Thyroid gland (tissue), 4 donors: ENCODE measurements at places on chromosomes 6 and 20. TPM values are rescaled to one million over a fixed set of nuclear protein-coding genes. Genes with fewer than 3 reads are reported as not detected.

DNA sequence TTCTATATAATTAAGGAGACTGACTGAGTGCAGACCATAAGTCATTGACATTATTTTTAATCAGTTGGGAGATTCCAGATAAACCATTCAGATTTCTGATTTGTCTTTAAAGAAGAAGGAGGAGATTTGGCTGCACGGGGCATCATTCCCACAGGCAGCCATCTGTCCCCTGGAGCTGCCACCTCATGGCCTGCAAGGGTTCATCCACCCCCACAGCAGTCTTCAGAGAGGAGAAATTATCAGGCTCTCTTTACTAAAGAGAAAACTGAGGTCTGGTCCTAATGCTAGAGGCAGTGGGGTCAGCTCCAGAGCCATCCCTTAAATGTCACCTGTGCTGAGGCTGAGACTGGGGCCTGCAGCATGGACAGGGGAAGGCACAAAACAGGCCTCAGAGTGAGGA, 501.3 kb upstream of the SULF2 start:
- DNase-seq, result no peak
- H3K27ac ChIP-seq, result peak overlapping the region; percentile 4
- H3K4me3 ChIP-seq, result no peak overlapping the region
- no peaks in the 10 kb centered on the region for H3K4me1 ChIP-seq

DNA sequence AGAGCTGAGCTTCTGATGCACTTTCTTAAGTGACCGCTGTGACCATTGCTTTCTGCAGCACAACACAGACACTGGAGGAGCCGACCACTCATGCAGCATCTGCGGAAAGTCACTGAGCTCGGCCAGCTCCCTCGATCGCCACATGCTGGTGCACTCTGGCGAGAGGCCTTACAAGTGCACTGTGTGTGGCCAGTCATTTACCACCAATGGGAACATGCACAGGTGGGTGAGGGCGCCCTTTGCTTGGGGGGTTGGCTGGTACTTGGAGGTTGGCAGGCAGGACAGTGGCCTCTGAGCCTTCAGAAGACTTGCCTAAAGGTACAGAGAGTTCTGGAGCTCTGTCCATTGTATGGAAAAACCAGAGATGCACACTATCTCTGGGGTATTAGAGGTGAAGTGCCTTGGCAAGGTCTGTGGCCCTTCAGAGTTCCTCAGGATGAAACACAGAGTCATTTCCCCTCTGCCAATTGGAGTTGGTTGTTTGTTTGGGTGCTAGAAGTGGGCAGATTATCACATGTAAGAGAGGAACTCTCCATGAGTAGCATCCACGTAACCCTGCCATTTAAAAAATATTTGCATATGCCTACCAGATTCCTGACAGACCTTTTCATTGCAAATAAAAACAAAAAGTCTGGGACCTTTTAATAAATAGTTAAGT, 81.5 kb downstream of the RREB1 start:
- peak; percentile 79 for DNase-seq
- peak overlapping the region; percentile 66 for H3K27ac ChIP-seq
- H3K27me3 ChIP-seq, result no peaks in the 10 kb centered on the region
- peaks cover 8% of the 10 kb centered on the region for H3K36me3 ChIP-seq
- no peaks in the 10 kb centered on the region for H3K4me1 ChIP-seq

GRCh38 chr20:21262812-21263211, 40.3 kb upstream of the XRN2 start:
- H3K36me3 ChIP-seq, result no peaks in the 10 kb centered on the region
- H3K4me3 ChIP-seq, result no peak overlapping the region
- no peaks in the 10 kb centered on the region for H3K4me1 ChIP-seq

- H3K36me3 ChIP-seq, result no peaks in the 10 kb centered on the region
- H3K27ac ChIP-seq, result no peak overlapping the region
- no peak for DNase-seq
- H3K4me3 ChIP-seq, result no peak overlapping the region
- peaks cover 10% of the 10 kb centered on the region for H3K4me1 ChIP-seq
- H3K27me3 ChIP-seq, result no peaks in the 10 kb centered on the region
These were observed 38.0 kb downstream of the RCAN2 start for GRCh38 chr6:46453216-46453615.

- no peaks in the 10 kb centered on the region for H3K27me3 ChIP-seq
- no peak overlapping the region for H3K27ac ChIP-seq
- DNase-seq, result no peak
- H3K4me1 ChIP-seq, result no peaks in the 10 kb centered on the region
These were observed 9.3 kb upstream of the JPH2 start for GRCh38 chr20:44196271-44196670.

SLA2 gene
- total RNA-seq, result 0.22 TPM

- DNase-seq, result no peak
- no peaks in the 10 kb centered on the region for H3K36me3 ChIP-seq
- H3K4me3 ChIP-seq, result no peak overlapping the region
- no peaks in the 10 kb centered on the region for H3K27me3 ChIP-seq
- H3K27ac ChIP-seq, result no peak overlapping the region
These were observed 35.0 kb upstream of the VSX1 start for GRCh38 chr20:25116739-25117458.

DNA sequence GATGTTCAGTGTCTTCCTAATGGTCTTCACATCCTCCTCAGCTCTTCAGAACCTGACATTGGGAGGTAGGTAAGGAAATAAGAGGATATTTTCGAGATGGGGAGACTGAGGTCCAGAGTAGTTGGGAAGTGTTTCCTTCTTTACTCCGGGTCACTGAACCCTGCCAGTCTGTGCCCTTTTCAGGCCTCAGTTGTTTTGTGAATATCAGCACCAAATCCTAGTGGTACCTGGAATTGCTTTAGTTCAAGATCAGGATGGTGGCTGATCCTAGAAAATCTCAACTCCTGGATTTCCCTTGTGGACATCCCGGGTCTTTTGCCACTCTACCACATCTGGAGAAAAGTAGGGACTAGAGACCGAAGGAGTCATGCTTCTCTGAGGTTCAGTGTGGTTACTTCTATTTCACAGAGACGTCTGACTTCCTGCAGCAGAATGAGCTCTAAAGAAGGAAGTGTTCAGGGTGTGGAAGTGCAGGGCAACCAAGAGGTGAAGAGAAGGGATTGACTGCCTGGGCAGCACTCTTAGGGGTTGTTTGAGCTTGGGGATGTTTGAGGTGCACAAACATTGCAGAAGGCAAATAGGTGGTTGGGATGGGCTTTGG, 995 bp downstream of the STK4 start:
- no peak for DNase-seq
- H3K4me3 ChIP-seq, result peak overlapping the region; percentile 96
- no peaks in the 10 kb centered on the region for H3K36me3 ChIP-seq
- no peaks in the 10 kb centered on the region for H3K27me3 ChIP-seq
- no peak overlapping the region for H3K27ac ChIP-seq
- H3K4me1 ChIP-seq, result peaks cover 9% of the 10 kb centered on the region

DNA sequence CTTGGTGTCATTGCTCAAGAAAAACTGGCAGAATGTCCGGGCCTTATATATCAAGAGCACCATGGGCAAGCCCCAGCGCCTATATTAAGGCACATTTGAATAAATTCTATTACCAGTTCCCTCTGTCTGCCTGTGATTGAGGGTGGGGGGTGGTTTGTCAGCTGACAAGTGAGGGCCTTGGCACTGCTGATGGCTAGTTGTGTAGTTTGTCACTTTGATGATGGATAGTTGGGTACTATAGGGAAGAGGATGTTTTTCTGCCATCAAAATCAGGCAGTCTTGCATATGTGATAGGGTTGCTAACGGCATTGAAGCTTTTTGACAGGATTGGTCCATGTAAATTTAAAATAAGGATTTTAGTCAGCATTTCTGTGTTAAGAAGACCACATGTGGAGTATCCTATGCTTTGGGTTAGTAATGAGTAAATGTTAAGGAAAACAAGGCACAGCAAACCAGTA, 2.5 kb downstream of the RPL10A start:
- H3K27me3 ChIP-seq, result no peaks in the 10 kb centered on the region
- DNase-seq, result no peak
- H3K27ac ChIP-seq, result no peak overlapping the region
- H3K4me1 ChIP-seq, result peaks cover 10% of the 10 kb centered on the region

C20orf204 gene
- total RNA-seq, result 0.11 TPM

PACRG gene
- total RNA-seq, result 4.1 TPM

STMND1 gene
- not detected for total RNA-seq

BPIFB4 gene
- total RNA-seq, result not detected

DNA sequence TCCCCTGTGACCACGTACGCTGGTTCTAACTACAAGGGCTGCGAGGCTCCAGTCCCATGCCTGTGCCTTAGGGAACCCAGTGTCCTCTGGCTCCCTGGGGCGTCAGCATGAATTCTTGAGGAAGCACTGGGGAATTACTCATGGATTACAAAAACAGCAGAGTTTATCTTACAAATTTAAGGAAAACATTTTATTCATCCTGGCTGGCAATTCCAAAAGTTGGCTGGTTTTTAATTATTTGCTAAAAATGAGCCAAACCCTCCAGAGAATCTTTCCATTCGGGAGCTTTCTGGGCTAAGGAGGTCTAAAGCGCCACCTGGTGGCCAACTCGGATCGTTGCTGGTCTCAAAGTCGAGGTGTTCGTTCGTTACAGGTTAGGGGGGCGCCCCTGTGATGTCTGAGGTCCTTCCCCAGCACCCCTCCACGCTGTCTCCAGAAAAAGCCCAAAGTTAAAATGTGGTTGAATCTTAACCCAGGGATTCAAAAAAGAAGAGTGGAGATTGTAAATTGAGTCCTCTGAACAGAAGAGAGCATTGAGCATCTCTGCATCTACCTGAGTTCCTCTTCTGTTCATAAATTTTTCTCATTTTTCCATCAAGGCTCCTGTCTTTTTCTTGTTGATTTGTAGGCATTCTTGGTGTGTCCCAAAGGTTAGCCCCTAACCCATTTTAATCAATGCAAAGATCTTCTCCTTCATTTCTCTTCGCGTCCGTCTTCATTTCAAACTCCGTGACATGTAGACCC, 99.4 kb downstream of the BFSP1 start:
- DNase-seq, result peak; percentile 58
- H3K36me3 ChIP-seq, result no peaks in the 10 kb centered on the region
- H3K27ac ChIP-seq, result no peak overlapping the region
- H3K27me3 ChIP-seq, result no peaks in the 10 kb centered on the region
- H3K4me1 ChIP-seq, result peaks cover 7% of the 10 kb centered on the region
- H3K4me3 ChIP-seq, result no peak overlapping the region

PTK6 gene
- total RNA-seq, result 0.11 TPM

NXT1 gene
- total RNA-seq, result 27.2 TPM

SCAND1 gene
- 126 TPM for total RNA-seq

DNA sequence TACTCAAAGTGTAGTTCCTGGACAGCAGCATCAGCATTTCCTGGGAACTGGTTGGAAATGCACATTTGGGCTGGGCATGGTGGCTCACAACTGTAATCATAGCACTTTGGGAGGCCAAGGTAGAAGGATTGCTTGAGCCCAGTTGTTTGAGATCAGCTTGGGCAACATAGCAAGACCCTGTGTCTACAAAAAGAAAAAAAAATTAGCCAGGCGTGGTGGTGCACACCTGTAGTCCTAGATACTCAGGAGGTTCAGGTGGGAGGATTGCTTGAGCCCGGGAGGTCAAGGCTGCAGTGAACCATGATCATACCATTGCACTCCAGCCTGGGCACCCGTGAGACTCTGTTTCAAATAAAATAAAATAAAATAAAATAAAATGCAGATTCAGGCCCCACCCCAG, 156.2 kb downstream of the CDC5L start:
- no peak for DNase-seq
- H3K4me1 ChIP-seq, result peaks cover 18% of the 10 kb centered on the region

TGM6 gene
- total RNA-seq, result not detected

DNA sequence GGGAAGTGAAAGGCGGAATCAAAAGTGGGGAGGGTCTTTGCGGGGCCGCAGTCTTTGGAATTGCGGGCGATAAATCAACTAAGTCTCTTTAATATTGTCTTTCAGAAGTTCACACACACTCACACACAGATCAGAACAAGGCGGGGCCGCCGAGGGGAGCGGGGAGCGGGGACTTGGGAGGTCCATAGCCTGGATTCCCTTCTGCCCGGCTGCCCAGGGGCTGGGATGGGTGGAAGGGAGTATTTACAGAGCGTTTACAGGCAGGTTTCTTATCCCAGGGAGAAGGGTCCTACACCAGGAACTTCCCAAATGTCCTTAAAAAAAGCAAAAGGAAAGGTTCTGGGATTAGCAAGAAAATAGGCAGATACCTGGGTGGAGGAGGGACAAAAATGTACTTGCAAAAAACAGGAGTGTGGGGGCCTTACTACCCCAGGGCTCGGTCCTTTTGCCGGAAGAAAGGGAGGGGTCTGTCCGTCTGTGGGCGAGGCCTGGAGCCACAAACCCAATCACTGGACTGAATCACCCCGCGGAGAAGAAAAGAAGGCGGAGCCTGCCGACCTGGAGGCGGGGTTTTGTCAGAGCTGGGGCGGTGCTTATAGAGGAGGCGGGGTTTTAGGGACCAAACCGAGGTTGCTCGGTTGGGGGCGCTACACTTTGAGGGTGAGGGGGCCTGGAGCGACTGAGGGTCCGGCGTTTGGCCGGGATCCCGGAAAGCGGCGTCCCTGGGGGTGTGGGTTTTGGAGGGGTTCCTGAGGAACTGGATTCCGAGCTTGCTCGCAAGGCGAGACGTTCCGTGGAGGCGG, 3.2 kb downstream of the PRRT1 start:
- no peaks in the 10 kb centered on the region for H3K27me3 ChIP-seq
- H3K4me1 ChIP-seq, result peaks cover 15% of the 10 kb centered on the region
- H3K4me3 ChIP-seq, result no peak overlapping the region
- no peak overlapping the region for H3K27ac ChIP-seq
- DNase-seq, result peak; percentile 57

DNA sequence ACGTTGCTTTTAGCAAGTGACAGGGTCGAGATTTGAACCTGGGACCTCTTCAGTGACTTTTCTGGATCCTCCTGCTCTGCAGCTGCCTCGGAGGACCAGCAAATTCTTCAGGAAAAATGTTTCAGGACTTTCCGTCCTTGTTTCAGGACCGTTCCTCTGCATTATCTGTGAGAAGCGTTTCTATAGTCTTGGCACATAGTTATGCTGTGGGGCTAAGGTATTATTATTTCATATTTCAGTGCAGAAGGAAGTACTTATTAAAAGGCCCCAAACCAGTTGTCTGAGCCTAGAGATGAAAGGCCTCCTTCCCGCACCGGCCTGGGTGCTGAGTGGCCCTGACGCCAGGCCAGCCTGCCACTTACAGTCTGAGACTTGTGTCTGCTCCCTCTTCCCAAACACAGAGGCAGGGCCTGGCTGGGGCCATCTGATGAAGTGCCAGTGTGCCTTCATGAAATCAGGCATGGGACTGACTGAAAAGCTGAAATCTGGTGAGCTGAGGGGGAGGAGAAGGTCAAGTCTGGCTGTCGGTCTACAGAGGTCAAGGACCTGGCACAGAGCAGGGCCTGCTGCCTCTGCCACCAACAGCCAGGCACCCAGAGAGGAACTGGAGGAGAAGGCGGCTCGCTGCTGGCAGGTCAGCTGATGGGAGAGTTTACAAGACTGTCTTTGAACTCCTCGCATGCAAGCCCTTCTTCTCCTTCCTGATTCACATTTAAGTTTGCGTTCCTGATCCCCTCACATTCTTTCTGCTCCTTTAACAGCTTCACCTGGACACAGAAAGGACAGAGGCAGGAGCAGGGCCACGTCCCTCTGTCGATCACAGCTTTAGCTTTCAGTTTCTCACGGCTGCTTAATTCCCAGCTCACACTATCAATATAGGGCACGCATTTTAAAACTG, 8.9 kb upstream of the QKI start:
- H3K36me3 ChIP-seq, result no peaks in the 10 kb centered on the region
- no peak overlapping the region for H3K4me3 ChIP-seq
- DNase-seq, result peak; percentile 76
- no peaks in the 10 kb centered on the region for H3K27me3 ChIP-seq
- peak overlapping the region; percentile 73 for H3K27ac ChIP-seq

TMC2 gene
- total RNA-seq, result not detected

MCHR2 gene
- not detected for total RNA-seq
